ENCODE measurements at places on chromosomes 7 and 10.

- no peak for DNase-seq
Measured at GRCh38 chr7:45036796-45037195, 36.8 kb downstream of the CCM2 start.

GRCh38 chr10:44925224-44925623 is 14.1 kb downstream of the TMEM72 start:
- DNase-seq: no peak

GRCh38 chr7:31788445-31788844 is 101.4 kb downstream of the PPP1R17 start:
- DNase-seq: no peak

GRCh38 chr7:128933180-128933891 is 4.4 kb upstream of the IRF5 start:
- peak; percentile 46 for DNase-seq

DNA sequence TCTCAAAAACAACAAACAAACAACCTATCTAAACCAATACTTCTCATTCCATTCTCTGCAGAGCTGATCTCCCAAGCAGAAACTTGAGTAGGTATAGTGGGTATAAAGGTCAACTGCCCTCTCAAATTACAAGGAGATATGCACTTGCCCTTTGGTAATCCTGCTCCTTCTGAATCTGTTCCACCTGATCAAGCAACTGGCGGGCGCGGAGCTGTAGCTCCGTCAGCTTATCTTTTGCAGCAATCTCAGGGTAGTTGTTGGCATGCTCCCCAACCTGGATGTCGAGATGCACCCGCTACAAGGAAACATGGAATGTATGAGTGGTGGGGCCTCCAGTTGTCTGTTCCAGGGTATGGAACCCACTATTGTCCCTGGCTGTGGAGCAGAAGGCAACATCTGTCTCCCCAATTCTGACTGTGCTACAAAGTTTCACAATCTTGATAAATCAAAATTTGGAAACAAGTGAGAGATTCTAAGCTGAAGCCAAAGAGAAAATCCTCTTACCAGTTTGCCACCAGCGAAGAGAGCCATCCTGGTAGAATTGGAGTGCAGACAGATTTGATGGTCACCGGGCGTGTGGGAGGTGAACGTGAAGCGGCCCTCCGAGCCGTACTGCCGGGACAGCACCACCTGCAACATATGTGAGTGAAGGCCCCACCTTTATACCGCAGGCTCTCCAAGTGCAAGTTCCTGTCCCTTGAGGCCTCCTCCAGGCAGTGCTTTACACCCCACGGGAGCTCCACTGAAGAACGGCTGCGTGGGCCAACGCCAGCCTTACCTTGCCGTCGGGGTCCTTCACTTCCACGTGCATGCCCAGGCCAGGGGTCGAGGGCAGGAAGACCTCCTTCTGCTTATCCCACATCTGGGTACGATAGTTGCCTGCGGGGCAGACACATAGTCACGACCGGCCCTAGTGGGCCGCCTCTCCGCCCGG is 819 bp downstream of the TMED4 start:
- peak; percentile 30 for DNase-seq

GRCh38 chr10:68732651-68733050 is 11.6 kb downstream of the CCAR1 start:
- no peak for DNase-seq

DNA sequence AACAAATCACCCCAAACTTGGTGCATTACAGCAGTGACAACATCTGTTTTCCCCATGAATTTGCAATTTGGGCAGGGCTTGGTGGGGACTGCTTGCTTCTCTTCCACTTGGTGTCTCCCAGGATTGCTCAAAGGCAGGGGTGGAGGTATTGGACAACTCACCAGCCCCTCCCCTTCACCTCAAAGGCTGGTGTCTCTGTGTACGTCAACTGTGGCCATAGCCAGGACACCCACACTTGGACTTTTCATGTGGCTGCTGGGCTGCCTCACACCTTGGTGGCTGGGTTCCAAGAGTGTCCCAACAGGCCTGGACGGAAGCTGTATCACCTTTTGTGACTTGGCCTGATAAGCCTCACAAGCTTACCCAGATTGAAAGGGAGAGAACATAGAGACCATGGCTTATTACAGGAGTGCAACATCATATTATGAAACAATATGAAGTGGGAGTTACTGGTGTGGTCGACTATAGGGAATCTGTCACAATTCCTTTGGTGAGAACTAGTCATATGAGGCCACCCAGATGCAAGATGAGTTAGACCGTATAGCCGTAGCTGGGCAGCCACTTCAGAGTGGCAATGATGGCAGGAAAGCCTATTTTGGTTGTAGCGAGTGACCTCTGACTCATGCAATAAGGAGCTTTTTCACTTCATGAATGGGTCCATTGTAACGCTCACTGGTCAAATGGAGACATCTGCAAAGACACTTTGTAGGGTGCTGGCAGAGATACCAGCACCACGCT is 187.6 kb upstream of the ITGB1 start:
- no peak for DNase-seq

DNA sequence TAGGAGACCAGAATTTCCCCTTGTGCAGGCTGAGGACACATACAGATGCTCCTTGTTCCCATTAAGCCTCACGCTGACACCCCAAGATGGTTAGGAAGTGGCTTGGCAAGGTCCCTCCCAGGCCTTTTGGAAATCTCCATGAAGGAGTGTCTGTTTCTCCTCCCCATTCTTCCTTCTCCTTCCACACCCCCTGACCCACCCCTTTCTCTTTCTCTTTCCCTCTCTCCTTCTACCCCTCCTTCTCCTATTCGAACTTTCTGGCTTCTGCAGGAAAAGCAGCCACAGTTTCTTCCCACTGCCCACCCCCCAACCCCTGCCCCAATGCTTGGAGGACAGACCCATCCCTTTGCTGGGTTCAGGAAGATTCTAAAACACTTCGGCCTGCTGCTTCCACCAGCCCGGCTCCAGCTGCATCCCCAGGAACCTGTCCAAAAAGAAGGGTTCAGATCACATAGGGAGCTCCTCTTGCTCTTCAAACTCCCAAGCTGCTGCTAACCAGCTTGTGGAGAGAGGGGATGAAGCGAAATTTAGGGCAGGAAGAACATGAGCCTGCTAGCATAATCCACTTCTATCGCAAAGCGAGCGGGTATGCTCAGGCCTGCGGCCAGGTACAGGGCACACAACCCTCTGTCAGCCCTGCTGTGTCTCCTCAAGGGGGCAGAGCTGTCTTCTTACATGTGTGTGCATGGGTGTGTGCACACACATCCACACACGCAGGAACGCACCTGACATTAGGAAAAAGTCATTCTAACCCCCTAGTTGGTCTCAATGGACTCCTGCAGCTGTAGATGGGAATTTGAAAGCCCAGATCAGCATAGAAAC is 80.4 kb downstream of the PPP1R3C start:
- DNase-seq: no peak

DNA sequence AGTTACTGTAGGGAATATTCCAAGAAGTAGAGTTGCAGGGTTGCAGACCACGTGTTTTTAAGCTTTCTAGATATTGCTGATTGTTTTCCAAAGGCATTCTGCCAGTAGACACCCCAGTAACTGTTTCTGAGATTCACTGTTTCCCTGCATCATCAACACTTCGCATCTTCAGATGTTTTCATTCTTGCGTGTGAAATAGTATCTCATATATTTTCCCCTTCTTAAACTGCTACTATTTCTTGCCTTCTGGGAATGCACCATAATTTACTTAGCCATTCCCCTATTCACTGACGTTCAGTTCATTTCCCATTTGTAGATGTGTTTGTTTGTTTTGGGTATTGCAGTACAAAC is 30.7 kb downstream of the ALOX5 start:
- DNase-seq: no peak

- no peak for DNase-seq
Measured at GRCh38 chr10:21246178-21246577, 279.3 kb downstream of the SKIDA1 start.

GRCh38 chr7:12949060-12949931 is 261.9 kb downstream of the ARL4A start:
- DNase-seq: no peak

GRCh38 chr7:97064972-97065587 is 40.4 kb upstream of the DLX5 start:
- DNase-seq: no peak

DNA sequence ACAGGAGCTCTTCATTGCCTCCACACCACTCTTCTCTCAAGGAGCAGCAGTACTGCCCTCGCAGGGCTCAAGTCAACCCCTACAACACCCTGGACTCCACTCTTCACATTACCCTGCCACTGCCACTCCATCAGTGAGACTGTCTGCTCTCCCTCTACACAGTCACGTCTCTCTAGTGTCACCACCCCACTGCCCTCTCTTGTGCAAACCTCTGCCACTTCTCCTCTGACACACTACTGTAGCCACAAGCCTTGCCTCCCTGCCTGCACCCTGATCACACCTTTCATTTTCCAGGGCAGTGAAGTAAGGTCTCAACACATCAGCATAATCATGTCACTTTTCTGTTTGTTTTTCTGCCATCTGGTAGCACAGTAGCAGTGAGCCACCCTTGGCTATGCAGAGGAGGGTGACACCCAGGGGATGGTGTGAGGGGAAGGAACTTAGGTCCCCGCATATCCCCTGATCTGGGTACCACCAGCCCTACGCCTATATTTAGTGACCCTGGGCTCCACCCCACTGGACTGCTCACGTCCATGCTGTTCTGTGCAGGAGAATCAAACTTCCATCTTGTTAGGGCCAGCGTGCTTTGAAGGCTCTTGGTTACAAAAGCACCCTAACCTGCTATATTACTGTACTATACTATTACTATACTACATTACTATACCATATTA is 1.6 kb downstream of the C10orf143 start:
- DNase-seq: no peak

GRCh38 chr10:71302874-71303568 is 16.0 kb upstream of the SLC29A3 start:
- DNase-seq: no peak

- no peak for DNase-seq
Measured at GRCh38 chr7:117951691-117952280, 78.5 kb upstream of the CTTNBP2 start.

GRCh38 chr7:26156451-26157420 is 4.7 kb downstream of the NFE2L3 start:
- peak; percentile 60 for DNase-seq

DNA sequence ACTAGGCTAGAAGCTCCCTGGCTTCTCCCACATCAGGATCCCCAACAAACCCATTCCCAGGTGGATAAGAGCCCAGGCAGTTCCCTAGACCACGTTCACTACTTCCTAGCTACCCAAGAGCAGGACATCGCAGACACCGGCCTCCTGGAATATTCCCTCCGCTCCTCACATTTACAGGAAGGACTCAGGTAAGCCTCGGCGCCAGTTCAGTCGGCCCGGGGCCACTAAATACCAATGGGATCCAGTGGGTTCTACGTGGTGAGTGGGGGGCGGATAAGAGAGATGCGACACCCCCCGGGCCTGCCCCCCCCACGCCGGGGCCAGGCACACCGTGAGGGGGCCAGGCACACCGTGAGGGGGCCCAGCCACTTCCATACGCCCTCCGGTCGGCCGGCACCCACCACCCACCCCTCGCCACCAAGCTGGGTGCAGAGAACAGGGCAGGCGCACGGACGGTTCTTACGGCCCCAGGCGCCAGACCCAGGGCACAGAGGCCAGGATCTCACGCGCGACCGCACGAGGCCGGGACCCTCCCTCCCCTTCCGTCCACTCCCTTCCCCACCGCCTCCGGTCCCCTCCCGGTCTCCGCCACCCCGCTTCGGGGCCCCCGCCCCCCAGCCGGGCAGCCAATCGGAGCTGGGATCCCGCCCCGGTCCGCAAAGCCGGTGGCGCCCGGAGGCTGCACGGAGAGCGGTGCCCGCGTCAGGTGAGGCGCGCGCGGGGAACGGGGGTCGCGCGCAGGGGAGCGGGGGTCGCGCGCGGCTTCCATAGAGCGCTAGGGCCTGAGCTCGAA is at the start of gene BLVRA:
BLVRA (plus strand) TSS at position 652 of the 793 bp plus-strand sequence. CDS start 12,479 bp downstream, outside the sequence.
- peak; percentile 64 for DNase-seq

GRCh38 chr10:127012769-127013152 is 107.5 kb downstream of the DOCK1 start:
- DNase-seq: no peak

- no peak for DNase-seq
Measured at GRCh38 chr10:125149036-125149679, 11.2 kb downstream of the CTBP2 start.

- no peak for DNase-seq
Measured at GRCh38 chr10:65675236-65675635, 1250.6 kb upstream of the LRRTM3 start.

DNA sequence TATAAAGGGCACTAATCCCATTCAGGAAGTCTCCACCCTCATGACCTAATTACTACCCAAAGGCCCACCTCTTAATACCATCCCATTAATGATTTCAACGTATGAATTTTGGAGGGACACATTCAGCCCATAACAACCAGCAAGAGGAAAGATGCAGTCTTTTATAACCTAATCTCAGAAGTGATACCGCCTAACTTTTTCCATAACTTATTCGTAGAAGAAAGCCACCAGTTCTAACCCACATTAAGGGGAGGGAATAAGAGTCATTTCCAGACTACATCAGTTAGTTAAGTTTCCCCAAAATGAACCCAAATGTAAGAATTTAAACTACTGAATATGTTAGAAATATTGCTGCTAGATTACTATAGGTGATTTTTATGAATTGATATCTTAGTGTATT is 32.1 kb upstream of the LHFPL3 start:
- DNase-seq: no peak

- no peak for DNase-seq
Measured at GRCh38 chr7:67636348-67637022, 639.9 kb downstream of the TYW1 start.

- DNase-seq: no peak
Measured at GRCh38 chr7:27516421-27516820, 146.3 kb downstream of the HIBADH start.

DNA sequence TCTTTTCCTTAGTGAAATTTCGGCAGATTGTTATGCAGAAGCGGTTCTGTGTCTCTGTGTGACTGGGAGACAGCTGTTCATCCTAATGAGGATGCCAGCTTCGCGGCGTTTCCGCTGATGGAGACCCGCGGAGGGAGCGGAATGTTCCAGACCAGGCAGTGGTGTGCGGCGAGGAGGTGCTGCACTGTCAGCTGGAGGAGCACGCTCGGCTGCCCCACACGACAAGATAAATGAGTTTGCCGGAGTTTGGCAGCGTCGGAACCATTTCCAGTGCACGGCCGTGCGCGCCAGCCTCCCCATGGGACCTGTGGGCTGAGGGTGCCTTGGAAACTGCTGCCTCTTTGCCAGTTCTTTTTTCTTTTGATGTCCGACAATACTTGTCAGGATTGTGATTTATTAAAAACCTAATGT is 64.6 kb downstream of the WDR37 start:
- no peak for DNase-seq

GRCh38 chr7:36088966-36089365 is 64.1 kb upstream of the EEPD1 start:
- no peak for DNase-seq

DNA sequence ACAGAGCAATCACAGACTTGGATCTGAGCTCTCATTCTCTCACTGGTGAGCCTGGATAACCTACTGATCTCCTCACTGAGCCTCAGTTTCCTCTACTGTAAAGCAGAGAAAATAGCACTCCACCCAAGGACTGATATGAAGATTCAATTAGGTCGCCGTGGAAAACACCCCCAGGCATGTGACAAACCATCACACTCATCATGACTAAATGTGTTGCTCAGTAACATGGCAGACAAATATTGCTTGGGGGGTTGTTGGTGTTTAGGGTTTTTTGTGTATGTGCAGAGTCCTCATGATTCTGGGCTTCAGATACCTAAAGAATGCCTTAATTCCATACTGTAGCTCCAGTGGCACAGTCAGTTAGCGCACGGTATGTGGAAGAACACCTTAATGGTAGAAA is 122.1 kb upstream of the TCF7L2 start:
- no peak for DNase-seq

- no peak for DNase-seq
Measured at GRCh38 chr10:102615361-102615760, 28.9 kb upstream of the TRIM8 start.

All from stimulated activated naive CD4-positive, alpha-beta T cell treated with Interleukin-2 at 50 U/mL for 16 hours (primary cell).